ENCODE measurements at places on chromosomes 7 and 10.

DNA sequence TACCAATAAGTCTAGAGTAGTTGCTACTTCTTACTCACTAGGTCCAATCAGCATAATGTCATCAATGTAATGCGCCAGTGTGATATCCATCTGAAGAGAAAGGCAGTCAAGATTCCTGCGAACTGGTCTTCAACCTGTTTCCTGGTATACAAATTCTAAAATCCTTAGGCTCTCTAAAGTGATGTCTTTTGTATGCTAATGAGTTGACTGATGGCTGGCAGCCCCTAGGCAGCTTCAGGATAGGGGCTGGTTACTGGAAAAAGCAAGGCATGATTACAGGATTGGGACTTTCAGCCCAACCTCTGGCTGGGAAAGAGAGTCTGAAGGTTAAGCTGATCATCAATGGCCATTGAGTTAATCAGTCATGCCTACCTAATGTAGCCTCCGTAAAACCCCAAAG, 250.2 kb upstream of the PTER start:
- DNase-seq: no peak

GRCh38 chr7:30313793-30314192, 29.4 kb downstream of the ZNRF2 start:
- no peak for DNase-seq

DNA sequence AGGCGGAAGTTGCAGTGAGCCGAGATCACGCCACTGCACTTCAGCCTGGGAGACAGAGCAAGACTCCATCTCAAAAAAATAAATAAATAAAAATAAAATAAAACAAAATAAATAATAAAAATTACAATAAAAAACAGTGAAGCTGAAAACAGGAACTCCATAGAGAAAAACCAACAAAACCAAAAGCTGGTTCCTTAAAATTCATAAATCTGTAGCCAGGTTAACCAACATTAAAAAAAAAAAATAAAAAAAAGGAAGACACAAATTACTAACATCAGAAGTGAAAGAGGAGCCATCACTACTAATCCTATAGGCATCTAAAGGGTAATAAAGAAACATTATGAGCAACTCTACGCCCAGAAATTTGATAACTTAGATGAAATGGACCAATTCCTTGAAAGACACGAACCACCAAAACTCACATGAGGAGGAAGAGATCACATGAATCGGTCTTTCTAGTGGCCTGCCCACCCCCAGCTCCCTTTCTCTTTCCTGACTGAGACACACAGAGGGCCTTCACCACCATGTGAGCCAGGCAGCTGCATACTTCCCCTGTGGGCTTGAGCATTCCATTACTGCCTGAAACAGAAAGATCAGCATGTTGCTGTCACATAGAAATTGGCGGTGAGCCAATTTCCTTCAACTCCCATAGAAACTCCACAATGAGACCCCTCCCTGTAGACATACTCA, 208.7 kb downstream of the MAD1L1 start:
- no peak for DNase-seq

DNA sequence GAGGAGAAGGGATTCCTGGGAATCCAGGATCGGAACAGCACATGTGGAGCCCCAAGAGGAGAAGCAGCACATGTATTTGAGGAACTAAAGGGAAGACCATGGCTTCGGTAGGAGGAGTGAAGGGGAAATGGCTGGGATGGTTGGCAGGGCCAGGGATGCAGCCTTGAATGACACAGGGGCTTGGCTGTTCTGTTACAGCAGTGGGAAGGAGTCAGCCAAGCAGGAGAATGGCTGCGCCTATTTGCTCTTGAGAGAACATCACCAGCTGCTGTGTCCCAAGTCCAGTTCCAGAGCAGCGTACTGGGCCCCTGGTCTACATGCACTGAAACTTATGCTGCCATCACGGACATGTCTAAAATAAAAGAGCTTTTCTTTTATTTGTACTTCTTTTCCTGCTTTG, 130.0 kb downstream of the PLPP4 start:
- DNase-seq: no peak

DNA sequence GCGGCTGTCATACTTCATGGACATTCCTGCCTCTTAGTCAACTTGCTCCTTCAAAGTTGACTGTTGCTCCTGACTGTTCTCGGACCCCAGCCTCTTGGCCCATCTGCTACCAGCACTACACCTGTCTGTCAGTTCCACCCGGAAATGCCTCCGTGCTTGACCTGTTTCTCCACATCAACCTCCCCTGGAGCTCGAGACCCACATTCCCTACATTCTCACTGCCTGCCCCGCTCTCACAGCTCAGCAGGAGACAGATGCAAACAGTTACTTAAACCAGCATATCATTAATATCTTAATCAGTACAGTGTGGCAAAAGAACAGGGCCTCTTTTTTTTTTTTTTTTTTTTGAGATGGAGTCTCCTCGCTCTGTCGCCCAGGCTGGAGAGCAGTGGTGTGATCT, 174.3 kb downstream of the NRP1 start:
- no peak for DNase-seq

- no peak for DNase-seq
These were observed 115.3 kb upstream of the TCF7L2 start for GRCh38 chr10:112834751-112835181.

- no peak for DNase-seq
These were observed 37.5 kb downstream of the AKR1C8 start for GRCh38 chr10:5147255-5147980.

DNA sequence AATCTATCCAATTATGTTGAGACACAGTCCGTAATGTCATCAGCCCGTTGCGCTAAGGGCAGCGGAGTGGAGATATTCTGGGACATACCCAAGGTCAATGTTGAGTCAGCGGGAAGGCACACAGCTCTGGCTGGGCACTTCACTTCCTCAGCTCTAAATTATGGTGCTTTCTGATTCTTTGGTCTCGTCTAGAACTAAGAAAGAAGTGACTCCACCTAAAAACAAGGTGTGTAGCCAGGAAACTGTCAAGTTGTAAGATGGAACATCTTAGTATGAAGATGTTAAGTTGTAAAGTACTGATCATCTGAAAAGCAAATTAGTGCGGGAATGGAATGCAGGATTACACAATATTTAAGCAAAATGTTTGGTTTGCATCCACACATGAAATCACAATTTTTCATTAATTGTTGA, 43.1 kb downstream of the BAIAP2L1 start:
- no peak for DNase-seq

- DNase-seq: no peak
These were observed 15.1 kb upstream of the RET start for GRCh38 chr10:43061760-43062159.

GRCh38 chr10:80669485-80669884, 131.8 kb downstream of the SH2D4B start:
- DNase-seq: no peak

DNA sequence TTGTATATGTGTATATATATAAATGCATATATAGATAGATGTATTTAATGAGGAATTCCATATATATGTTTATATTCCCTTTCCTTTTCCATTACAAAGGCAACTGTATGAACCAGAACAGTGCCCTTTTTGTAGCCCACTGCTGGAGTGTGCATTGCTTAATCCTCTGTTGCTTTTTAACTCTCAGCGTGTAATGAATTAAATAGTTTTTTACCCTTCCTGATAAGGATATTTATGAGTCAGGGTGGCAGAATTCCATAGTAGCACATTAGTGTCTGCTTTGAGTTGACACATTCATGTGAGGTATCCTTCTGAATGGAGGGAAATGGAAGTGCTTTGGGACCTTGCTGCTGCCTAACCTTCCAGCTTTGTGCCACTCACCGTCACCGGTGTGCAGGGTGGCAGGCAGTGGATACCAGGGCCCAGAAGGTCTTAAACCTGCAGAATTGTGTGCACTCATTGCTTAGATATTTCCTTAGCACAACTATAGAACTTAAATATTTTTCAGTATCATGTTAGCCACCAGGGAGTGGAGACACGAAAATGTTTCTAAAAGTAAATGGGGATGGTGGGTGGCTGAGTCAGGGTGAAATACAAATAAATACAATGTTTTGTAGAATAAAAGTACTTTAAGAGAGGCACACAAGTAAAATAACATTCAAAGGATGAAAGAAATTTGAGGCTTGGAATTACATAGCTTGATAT, 117.9 kb downstream of the SND1 start:
- DNase-seq: no peak

GRCh38 chr10:83164156-83164555, 975.2 kb upstream of the GHITM start:
- DNase-seq: no peak

DNA sequence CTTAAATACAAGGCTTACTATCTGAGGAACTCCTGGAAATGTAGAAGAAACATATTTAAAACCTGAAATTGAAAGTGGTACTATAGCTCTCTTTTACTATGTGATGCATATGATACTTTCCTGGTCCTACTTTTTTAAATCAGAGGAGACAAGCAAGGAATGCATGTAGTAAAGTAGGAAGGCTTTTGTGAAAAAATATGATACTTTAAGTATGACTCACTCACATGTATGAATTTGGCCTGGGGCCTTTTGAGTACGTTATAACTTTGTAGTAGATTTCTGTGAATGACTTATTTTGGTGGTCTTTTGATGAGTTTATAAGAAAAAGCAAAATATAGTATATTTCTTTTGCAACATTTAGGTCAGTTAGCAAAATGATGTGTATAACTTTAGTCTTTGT, 53.8 kb downstream of the TAX1BP1 start:
- no peak for DNase-seq

GRCh38 chr10:88915781-88916180, 35.7 kb downstream of the STAMBPL1 start:
- DNase-seq: no peak

- DNase-seq: no peak
These were observed 44.1 kb downstream of the DGKB start for GRCh38 chr7:14858410-14858809.

GRCh38 chr10:103849212-103849877, 6.0 kb downstream of the SH3PXD2A start:
- no peak for DNase-seq

- no peak for DNase-seq
These were observed 47.6 kb downstream of the MAP3K8 start for GRCh38 chr10:30481603-30482002.

DNA sequence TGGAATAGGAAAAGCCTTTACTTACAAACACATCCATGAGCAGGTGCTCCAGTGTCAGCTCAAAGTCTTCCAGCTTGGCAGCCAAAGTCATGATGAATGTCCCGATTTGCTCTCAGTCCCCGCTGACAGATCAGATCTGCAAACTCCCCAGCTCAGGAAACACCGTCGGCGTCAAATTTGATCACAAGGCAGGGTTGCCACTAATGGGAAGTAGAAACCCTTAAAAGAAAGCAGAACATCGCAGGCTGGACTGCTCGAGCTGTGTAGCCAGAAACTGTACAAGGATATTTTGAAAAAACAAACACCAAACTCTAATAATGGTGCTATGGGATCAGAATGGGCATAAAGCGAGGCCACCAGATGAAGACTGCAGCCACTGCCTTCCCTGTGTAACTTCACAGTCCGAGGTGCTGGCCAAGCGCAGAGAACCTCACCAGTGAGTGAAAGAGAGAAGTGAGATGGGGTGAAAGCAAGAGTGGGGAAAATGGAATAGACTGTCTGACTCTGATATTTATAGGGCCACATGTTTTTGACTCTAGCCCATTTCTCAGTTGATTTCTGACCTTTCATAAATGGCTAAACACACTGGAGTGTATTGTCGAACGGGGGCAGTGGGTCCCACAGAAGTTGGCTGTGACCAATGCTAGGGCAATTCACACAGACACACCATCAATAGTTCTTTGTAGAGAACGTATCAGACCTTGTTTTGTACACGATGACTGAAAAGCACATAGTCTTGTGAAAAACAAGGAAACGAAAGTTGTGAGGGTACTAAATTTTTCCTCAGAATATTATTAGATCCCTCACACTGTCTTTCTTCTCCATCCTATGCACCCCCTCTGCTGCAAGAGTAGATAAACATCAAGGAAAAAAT, 306.2 kb downstream of the FRMD4A start:
- DNase-seq: no peak

DNA sequence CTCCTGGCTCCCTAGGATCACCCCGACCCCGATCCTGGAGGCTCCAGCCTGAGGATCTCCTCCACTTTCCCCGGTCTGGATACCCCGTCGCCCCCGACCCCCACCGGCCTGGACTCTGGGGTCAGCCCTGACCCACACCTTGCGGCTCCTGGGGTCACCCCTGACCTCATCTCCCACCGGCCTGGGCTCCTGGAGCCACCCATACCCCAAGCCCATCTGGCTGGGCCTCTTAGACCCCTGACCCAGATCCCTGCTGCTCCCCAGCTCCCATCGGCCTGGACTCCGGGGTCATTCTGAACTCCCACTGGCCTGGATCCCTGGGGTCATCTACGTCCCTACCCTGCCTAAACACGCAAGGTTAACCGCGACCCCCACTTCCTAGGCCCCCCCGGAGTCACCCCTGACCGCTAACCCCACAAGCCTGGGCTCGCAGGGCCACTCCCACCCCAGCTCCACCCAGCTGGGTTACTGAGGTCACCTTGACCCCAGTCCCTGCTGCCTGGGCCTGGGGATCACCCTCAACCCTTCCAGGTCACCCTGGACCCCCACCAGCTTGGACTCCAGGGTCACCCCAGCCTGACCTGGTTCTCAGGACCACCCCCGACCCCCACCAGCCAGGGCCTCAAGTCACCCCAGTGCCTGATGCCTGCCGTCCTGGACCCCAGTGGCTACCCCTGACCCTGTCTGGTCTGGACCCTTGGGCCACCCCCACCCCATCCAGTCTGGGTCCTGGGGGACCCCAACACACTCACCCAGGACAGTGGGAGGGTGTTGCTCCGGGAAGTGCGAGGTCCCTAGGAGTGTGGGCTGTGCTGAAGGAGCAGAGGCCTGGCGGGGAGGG, 1.2 kb downstream of the FOXK1 start:
- DNase-seq: no peak

DNA sequence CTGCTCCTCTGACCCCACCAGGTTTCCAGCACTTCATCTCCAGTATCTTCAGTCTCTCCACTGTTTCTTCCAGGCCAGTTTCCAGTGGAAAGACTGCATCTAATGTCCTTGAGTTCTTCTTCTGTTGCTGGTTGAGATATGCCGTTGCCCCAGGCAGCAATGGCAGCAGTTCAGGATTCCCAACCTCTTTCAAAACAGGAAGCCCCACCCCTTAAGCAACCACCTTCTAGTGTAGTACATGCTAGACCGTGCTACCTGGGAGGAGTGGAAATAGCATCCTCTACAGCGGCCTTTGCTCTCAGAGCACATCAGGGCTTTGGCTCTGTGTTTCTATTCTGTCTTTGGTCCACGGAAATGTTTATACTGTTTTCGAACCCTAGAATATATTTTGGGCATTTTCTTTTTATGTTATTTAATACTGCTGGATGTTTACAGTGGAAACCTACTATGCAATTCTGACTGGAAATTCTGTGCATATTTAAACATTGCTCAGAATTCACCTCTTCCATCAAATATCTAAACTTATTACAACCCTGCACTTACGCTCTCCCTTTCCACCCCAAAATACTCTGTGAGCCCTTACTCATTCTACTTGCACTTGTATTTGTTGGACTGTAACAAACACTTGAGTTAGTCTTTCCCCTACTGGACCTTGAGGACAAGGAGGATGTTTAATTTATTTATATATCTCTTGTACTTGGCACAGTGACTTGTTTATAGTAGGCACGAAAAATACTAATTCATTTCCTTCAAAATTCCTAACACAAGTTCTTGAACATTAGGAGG, 8.5 kb upstream of the BPGM start:
- DNase-seq: no peak

GRCh38 chr10:48803801-48804584, 119.3 kb downstream of the WDFY4 start:
- DNase-seq: no peak

- no peak for DNase-seq
These were observed 191.5 kb downstream of the PHTF2 start for GRCh38 chr7:77989981-77990566.
